ENCODE measurements at places on chromosomes 7 and 10.
A peak's percentile ranks its signal among the peaks of the same experiment; 100 is the strongest.

DNA sequence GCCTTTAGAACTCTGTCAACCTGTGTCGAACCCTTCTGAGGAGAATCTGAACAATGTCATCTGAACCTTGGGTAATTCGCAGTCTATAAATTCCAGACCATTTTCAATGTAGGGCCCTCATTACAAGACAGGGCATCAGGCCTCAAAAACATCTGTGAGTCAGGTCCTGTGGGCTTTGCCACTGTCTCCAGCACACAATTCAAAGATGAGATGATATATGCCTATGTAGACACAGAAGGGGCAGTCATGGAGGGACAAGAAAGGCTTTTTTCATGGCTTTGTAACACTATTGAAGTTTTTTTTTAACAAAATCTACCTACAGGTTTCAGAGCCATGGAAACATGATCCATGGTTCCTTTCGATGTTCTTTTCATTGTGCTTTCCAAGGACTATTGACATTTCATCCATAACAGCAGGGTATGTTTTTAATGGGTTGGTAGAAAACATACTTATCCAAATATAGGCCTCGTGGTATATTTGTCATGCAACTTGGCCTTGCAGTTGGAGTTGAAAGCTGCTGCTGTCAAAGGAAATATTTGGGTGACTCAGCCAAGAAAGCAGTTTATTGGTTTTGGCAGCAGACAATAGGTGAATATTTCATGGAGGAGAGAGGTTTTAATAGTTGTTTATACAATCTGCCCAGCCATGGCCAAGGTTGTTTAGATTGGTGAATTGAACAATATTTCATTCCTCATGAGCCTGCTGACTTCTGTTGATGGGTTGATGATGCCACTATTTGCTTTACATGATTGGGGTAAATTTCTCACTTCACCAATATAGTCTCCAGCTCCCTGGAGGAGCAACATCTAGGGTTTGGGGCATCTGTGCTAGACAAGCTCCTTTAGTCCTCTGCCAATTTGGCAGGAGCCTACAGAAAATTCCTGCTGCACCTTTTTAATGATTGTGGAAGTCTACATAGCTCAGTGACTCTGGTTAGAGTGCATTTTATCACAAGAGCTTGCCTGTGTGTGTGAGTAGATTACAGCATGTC is 158.4 kb upstream of the TMEM72 start:
- DNase-seq = peak; percentile 99

DNA sequence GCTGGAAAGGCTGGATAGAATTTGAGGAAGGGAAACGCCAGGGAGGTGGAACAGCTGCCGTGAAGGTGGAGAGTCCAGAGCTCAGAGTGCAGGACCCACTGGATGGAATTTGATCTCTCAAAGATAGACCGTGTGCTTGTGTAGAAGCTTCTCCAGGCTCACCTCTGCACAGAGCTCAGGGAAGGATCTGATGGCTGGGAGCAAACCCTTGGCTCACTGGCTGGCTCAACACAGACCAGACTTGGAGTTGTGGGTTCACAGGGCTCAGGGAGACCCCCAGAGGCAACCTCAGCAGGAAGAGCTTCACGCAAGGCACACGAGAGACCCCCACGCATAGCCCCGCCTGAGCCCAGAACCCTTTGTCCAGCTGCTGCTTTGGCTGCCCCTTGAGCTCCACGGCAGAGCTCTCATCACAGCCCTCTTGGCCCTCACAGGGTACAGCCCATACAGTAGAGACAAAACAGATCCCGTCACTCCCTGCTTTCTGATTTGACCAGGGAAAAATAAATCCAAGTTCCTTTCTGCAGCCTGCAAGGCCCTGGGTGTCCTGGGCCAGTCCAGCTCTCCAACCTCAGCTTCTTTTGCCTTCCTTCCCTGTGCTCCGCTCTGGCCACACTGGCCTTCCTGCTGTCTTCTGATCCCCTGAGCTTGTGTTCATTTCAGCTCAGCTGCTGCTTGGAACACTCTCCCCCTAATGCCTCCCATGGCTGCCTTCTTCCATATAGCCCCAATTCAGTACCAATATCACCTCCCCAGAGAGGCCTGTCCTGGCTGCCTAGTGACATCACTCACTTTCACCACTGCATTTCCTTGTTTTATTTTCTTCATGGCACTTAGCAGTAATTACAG is 26.3 kb downstream of the GHRHR start:
- DNase-seq = no peak

GRCh38 chr10:46282842-46283574 is 3.8 kb upstream of the ANTXRL start:
- DNase-seq = peak; percentile 41

DNA sequence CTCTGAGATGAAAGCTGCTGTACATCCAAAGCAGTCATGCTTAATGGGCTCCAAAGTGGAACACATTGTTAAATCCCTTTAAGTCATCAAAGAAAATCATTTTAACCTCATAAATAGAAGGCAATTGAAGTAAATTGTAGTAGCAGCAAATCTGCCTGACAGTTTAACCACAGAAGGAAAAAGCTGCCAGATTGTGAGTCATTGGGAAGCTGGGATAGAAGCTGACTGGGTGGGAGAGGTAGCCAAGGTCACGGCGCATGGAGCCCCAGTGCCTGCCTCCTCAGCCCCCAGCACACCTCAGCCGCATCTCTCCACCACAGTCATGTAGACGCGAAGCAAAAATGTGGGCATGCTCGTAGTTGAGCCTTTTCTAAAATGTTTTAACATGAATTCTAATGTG is 44.0 kb downstream of the TARP start:
- DNase-seq = peak; percentile 74

GRCh38 chr10:65142641-65143435 is 1621.6 kb downstream of the REEP3 start:
- DNase-seq = no peak

DNA sequence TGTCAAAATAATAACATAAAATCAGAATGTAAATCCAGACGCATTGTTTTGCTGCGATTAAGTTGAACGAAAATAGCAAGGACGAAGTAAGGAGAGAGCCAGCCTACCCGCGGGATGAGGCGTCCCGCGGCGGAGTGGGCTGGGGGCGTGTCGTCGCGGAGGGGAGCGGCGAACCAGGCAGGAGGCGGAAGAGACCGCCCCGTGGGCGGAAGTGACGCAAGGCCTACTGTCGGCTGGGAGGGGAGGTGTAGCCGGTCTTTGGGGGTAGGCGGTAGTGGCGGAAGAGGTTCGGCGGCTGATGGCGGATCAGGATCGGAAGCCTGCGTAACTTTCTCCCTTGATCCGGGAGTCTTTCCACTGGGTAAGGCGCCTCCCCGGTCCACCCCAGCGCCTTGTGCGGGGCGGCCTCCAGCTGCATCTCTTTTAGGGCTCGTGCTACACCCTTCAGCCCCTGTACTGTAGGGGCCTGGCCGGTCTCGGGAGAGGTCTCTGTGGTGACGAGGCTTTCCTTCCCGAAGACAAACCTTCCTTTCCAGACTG is at the start of gene TAX1BP1:
Gene TAX1BP1, plus strand, starts transcription at position 254 of the 540 bp plus-strand sequence. CDS start 8,363 bp downstream, outside the sequence.
- DNase-seq = peak; percentile 92

DNA sequence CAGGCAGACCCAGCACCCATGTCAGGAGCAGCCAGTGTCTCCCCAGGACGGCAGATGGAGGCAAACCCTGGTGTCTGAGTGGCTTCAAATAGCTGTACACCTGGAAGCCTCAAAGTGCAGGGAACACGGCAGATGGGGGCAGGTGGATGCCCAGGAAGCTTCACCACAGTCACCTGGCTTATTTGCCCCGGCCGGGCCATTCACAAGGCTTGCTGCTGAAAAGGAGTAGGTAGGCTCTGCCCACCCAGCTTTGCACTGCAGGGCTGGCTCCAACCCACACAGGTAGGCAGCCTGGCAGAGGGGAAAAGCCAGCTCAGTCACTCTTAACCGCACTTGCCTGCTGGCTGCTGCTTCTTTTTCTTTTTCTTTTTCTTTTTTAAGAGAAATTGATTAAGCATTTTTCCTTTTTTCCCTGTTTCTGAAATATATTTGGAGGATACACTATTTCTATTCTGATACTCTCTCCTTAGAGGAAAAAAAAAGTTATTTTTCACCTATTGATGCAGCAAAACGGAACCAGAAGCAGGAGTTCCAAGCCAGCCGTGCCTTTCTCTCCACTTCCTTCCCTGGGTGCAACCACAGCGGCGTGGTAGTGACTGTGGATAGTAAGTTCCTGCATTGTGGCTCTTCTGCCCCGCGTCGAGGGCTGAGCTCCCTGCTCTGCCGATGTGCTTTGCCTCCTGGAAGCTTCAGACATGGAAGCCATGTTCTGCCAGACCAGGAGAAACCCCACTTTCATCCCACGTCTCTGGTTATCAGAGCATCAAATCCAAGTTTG is 118.3 kb downstream of the KLF6 start:
- DNase-seq = no peak

DNA sequence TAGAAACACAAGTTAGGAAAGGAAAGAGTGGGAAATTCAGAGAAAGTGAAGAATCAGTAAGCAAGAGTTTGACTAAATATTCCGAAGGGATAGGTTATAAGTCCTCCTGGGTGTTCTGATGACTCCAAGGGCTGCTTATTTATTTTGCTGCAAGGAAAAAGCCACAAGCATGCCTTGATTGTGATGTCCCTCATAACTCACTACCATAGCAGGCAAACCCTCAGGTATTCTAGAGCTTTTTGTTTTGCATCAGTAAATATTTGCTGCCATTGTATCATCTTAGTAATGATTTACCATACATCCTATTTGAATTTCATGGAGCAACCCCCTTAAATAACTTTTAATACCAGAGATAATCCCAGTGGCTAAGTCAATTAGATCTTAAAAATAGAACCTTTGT is 688.1 kb downstream of the SUGCT start:
- DNase-seq = peak; percentile 32

- no peak for DNase-seq
Measured at GRCh38 chr10:28619455-28619854, 57.9 kb upstream of the BAMBI start.

- no peak for DNase-seq
Measured at GRCh38 chr7:86991093-86991769, 68.2 kb downstream of the ELAPOR2 start.

DNA sequence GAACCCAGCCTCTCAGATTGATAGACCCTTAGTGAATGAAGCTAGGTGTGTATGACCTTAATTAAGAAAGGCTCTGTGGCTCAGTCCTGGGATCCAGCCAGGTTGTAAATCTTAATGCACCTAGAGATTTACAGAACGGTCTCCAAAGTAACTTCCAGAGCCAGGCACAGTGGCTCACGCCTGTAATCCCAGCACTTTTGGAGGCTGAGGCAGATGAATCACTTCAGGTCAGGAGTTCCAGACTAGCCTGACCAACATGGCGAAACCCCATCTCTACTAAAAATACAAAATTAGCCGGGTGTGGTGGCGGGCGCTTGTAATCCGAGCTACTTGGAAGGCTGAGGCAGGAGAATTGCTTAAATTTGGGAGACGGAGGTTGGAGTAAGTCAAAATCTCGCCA is 24.3 kb downstream of the CALHM2 start:
- no peak for DNase-seq

- DNase-seq = peak; percentile 20
Measured at GRCh38 chr7:30479202-30480120, 877 bp upstream of the NOD1 start.

DNA sequence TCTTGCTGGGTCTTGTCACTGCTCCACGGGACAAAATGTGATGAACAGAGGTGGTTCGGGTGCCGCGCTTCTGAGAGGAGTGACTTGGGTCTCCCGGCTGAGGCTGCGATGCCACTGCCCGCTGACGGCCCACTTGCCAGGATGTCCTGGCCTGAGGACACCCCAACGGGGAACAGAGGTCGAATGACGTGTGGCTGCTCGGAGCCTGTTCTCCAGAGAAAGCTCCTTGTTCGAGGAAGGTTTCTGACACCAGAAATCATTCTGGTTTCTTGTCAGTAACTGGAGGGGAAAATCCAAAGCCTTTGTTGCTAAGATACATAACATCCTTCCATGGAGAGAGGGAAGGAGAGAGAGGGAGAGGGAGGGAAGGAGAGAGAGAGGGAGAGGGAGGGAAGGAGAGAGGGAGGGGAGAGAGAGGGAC is 236.4 kb downstream of the WDR37 start:
- DNase-seq = no peak

DNA sequence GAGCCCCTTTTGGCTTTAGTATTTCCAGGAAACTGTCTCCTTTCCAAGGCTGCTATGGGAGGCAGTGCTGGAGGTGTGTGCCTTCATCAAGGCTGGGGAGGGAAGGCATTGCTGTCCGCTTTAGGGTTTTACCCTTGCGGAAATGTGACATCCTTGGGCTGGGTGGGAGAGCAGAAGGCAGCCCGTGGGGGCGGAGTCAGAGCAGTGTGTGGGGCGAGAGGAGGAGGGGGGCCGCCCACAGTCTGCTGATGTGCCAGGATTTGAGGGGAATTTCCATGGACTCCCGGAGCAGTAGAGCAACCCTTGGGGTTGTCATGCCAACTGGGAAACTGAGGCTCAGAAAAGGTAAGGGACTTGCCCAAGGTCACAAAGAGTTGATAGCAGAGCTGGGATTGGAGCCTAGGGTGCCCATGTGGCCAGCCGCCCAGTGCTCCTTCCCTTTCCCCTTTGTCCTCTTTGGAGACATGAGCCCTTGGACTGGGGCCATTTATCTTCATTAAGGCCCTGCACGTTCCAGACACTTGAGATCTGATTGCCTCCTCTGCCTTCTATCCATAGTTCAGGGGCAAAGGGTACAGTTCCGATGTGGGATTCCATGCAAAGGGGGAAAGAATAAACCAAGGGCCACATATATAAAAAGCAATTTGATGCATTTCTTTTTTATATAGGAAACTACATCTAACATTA is 22.2 kb downstream of the TSPAN15 start:
- DNase-seq = no peak

GRCh38 chr10:6877722-6878392 is 297.8 kb upstream of the PRKCQ start:
- peak; percentile 4 for DNase-seq

GRCh38 chr10:114305521-114305925 is 66.5 kb downstream of the VWA2 start:
- no peak for DNase-seq

GRCh38 chr7:18770822-18771221 is 275.3 kb downstream of the HDAC9 start:
- DNase-seq = peak; percentile 60

DNA sequence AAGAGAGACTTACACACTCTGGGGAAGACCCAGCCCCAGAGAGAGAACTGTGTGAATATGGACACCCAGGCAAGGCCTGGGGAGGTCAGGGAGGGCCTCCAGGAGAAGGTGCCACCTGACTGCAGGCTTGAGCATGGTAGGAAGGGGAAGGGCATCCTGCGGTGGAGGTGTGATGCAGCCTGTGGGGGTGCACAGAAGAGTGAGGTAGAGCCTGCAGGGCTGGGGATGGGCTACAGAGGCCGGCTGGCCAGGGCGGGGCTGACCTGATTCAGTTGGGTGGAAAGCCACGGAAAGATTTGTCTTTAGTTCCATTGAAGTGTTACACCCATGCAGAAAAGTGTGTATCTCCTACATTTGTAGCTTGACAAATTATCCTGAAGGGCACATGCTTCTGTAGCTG is 47.6 kb downstream of the ZMIZ1 start:
- DNase-seq = no peak

DNA sequence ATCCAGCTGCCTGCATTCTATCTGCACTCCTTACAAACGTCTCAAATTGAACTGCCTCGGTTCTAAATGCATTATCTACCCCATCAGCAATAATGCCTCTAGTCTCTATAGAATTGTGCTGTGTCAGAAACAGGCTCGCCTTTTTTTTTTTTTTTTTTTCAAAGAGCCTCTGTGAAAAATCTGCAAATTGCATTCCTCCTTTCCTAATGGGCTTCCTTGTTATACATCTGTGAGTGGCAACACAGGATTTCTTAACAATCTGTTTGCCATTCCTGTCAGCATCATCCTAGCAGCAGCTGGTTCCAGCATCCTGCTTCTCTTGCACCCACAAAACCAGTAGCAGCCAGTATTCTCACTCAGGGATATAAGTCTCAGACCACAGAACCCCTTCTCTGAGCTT is 413.5 kb upstream of the SEMA3D start:
- peak; percentile 42 for DNase-seq

- no peak for DNase-seq
Measured at GRCh38 chr10:72056932-72057751, 31.2 kb downstream of the SPOCK2 start.

Data from fibroblast of skin of right quadriceps (primary cell).